Effector memory CD8-positive, alpha-beta T cell (primary cell): ENCODE measurements at places on chromosomes 3 and 15.
A peak's percentile ranks its signal among the peaks of the same experiment; 100 is the strongest.

DNA sequence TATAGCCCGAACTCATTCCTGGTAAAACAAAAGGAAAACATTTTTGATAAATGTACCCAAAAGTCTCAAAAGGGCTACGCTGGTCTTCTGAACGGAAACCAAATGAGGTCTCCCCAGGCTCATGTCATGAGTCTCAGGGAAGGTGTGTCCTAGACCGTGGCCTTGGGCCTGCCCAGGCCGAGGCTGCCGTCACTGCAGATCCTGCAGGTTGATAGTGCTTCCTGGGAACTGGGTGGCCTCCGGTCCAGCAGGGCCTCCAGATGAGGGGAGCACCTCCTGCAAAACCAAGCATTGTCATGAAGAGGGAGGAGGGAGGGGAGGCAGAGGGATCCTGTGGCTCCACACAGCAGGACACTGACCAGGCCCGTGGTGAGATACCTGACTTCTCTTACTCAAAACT lies 37.5 kb downstream of the ZXDC start:
- no peak for DNase-seq

- no peak for DNase-seq
These were observed 72.1 kb downstream of the APBA2 start for GRCh38 chr15:28957606-28958498.

- DNase-seq, result no peak
These were observed 217.8 kb upstream of the CD96 start for GRCh38 chr3:111324151-111324550.

DNA sequence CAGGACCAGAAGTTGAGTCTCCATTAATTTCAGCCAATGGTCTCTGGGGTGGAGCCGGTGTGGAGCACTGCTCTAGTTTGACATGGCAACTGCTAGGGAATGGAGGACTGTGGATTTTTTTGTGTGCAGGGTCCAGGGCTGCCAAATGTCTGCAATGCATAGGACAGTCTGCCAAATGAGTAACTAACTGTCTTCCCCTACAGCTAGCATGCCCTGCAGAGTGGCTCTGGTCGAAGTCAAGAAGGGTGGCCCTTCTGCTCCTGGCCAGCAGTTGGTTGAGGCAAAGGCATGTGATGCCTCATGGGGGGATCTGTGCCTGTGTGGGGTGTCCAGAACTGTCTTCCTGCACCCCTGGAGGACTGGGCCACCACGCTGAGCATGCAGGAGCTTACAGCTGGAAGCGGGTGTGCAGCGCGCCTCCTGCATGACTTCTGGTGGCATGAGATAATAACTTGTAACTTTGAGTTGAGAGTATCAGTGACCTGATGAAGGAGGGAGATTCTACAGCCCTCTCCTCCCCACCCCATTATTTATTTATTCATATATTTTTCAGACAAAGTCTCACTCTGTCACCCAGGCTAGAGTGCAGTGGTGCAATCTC lies 4.6 kb downstream of the TPRA1 start:
- no peak for DNase-seq

DNA sequence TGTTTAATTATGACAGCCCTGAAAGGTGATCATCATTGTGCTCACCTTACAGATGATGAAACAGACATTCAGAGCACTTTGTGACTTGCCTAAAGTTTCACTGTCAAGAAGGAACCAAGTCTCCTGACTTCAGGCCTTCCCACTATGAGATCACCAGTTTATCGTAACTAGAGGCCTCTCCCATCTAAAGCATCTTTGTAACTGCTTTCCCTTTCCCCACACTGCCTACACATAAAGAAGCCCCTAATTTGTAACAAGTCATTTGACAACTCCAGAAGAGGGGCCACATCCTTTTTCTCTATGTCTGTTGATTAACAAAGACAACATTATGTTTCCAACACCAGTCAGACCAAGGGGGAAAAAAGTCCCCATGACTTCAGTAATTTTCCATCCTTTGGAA lies 1.1 kb downstream of the KLHL6 start:
- no peak for DNase-seq

GRCh38 chr3:56783644-56784447 lies 17.9 kb downstream of the ARHGEF3 start:
- DNase-seq, result peak; percentile 72

DNA sequence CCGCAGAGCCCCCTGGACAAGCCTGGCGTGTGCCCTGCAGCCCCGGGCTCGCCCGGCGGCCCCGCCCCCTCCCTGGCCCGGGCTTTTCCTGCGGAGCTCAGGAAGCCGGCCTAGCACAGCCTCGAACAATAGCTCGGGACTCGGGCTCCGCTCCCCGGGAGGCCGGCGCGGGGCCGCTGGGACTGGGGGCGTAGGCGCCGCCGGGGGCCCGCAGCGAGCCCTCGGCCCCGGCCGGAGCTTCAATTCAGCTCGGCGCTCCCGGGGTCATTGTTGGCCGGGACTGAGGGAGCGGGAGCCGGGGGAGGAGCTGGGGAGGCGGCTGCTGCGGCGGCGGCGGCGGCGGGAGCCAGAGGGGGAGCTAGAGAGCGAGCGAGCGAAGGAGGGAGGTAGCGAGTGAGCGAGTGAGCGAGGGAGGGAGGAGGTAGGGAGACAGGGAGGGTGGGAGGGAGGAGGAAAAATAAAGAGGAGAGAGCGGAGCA lies 41.0 kb upstream of the ROPN1 start:
- peak; percentile 25 for DNase-seq

DNA sequence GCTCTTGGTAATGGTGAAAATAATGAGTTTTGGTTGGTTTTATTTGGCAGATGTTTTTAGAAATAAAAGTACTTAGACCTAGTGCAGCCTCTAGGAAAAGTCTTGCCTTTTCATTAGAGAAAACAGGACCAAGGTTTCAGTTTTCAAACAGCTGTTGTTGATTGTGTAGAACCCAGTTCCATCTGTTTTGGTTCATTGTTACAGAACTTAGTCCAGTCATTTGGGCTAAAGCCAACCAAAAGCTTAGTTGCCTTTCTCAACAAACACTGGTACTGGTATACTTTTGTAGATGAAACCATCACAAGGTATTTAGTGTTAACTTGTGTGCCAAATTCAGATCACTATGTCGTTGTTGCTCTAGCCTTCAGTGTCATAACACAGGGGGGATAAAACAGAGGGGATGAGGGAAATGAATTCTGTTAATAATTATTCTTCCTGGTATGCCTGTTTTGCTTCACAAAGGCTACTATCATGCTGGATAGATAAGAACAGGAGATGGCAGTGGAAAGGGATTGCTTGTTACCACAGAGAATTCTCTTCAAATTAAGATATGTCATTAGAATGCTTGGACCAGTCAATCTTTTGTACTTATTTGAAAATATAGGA lies 12.6 kb upstream of the APH1B start:
- DNase-seq, result no peak

DNA sequence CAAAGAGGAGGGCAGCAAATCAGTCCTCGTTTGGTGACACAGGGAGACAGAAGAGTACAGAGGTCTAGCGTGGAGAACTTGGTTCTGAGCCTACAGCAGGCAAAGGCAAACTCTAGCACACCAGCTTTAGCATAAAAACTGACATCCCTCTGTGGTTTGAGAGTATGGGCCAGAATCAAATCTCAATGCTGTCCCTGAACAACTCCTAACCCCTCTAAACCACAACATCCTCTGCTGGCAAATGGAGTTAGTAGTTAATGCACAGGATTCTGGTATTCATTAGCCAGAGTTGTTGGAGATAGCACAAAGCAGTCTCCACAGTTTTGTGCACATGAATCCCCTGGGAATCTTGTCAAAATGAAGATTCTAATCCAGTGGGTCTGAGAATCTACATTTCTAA lies 315.8 kb downstream of the NTRK3 start:
- DNase-seq, result no peak

DNA sequence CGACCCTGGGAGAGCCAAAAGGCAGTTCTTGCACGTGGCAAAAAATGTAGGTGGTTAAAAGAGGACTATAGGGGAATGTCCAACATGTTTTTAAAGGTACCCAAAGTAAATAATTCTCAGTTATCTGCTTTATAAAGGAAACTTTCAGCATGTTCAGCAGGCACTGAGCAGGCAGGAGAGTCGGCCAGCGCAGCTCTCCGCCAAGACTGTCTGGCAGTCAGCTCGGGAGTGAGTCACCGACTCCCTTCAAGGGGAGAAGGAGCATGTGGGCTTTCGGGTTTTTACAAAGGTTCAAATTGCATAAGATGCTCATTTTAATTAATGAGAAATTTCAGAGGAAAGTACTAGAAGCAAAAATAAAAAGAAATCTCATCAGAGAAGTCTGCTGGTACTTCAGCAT lies 7.0 kb downstream of the GABRA5 start:
- DNase-seq, result no peak

DNA sequence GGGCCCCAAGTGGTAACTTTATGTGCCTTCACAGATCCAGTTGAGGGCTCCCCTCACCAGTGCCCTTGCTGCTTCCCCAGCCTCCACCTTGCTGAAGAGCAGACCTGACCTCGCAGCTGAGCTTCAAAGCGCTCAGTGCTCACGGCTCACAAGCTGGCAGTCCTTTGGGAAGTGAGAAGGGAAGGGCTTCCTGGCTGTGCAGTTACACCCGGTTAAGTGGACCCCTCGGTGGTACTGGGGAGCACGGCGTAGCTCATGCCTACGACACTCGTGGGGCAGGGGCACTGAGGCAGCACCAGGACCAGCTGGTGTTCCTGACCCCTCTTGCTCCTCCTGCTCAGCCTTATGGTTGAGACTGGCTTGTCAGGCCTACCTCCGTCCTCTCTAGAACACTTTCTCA lies 629.0 kb upstream of the TBL1XR1 start:
- DNase-seq, result no peak

- no peak for DNase-seq
These were observed 1.2 kb downstream of the BLOC1S6 start for GRCh38 chr15:45588219-45588875.

DNA sequence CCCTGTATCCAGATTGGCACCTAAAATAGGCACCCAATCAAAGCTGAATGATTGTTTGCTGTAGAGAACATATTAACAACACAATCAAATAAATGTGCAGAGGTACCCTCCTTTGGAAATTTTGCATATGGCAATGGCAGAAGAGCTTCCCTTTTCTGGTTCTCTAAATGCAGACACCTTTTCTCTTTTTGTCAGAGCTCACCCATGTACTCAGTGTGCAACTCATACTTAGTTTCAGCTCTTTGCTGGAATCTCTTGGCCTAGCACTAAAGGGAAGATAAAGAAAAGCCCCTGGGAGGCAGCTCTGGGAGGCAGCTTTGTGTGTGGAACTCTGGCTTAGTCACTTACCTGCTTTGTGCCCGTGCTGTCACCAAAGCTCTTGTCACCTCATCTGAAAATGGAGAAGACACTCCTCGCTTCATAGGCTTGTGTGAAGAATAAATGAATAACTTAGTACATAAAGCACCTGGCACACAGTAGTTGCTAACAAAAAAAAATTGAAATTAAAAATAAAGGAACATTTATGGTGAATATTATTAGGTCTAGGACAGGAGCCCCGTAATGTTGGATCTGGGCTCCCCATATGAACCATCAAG lies 28.8 kb downstream of the ST6GAL1 start:
- DNase-seq, result no peak

GRCh38 chr3:168081171-168081771 lies 14.5 kb downstream of the GOLIM4 start:
- DNase-seq, result no peak

DNA sequence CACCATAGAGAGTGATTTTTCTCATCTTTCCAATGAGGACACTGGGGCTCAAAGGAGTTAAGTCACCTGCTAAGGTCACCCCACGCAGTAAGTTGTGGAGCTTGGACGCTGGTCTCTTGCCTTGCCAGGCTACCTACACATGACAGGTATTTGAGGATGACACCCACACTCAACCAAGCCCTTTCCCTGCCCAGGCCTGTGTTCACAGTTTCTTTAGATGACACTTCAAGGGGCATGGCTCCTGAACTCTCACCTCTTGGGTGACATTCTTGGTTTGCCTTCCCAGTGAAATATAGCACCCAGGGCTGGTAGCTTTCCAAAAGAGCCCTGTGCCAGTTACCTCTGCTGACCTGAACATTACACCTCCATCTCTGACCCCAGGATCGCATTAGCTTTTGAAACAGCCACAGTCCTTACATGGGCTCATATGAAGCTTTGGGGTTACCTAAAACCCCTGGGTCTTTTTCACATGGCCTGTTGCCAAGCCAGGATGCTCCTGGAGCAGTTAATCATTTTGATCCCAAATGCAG lies 148.0 kb downstream of the RPLP1 start:
- DNase-seq, result no peak
